Retina (tissue), 1 donor: ENCODE measurements at places on chromosomes 5 and 9.

- DNase-seq: no peak
Observed at GRCh38 chr9:126919193-126919592, 4.6 kb downstream of the RALGPS1 start.

- DNase-seq: no peak
Observed at GRCh38 chr9:134617836-134618162, 23.8 kb upstream of the COL5A1 start.

GRCh38 chr9:89177012-89177943 lies 1.3 kb downstream of the SHC3 start:
- DNase-seq: peak; percentile 66

DNA sequence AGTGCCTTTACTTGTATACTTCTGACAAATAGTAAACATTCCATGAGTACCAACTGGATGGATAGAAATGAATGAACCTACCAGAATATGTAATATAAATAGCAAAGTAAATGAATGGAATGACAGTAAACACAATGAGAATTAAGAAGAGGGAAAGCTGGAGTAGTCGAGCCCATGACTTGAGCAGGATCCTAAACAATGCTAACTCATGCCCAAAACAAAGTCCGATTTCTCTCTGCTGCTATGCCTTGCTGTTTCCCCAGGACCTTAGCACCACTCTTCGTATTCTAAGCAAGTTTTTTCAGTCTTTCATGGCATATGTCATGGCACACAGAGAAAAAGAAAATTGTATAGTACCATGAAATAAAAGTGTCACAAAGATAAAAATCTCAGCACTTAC lies 1.8 kb downstream of the XPA start:
- DNase-seq: no peak

DNA sequence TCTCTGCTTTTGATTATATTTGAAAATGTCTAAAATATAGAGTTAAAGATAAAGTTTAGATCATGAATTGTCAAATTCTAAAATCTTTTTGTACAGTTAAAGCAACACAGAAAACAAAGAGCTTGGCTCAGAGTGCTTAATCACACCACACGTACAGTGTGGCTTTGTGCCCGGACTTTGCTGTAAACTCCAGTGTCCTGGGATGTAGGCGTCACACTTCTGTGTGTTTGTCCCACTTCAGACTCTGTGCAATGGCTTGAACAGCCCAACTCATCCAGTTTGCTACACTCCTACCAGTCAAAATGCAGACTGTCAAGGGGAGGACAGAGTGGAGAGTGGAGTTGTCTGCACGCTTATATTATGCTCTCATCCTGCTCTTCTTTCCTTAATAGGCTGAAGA lies 45.3 kb downstream of the SMARCA2 start:
- DNase-seq: no peak

DNA sequence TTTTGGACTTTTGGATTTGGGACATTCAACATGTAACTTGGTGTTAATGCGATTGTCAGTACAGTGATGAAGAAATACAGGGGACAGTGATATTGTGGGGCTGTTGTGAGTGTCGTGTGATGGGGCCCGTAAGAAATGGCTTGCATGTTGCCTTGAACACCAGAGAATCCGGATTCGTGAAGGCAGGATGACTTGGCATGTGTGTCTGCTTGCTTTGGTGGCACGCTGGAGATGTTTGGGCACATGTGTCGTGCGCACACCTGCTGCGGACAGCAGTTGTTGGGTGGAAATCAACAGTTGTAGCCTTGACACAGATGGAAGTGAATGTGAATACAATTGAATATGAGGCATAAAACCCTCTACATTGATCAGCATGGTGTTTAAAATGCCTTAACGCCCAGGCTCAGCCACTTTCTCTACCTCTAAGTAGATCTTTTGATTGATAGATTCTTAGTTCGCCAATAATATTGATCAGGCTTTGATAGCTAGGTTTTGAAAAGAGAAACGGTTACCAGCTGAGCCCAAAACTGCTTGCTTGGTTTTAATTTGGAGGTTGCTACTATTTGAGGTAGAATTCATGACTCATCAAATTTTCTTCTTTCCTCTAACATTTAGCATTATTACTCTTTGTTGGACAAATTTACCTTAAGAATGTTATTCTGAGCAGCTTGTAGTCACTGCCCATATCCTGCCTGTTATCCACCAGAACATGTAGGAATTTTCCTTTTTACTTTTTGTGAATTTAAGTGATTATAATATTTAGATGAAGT lies 94.4 kb downstream of the TRIO start:
- DNase-seq: no peak
